ENCODE measurements at places on chromosomes 6 and 20.

DNA sequence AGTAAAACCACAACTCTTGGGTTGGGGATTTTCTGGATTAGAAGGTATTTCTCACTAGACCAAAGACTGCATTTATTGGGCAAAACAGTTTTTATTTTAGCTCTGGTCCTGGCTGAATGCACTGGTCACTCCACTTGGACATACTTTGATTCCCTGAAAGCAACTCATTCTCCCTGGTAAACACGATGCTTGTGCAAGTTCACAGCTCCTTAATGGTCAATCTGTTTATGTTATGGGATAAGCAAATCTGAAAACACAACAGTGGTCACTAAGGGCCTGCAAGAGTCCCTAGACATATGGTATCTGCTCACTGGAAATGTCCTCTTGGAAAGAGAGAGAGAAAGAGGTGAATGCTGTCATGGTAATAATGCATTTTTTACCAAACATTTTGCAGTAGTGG, 559.8 kb downstream of the CDH26 start:
- DNase-seq = no peak

DNA sequence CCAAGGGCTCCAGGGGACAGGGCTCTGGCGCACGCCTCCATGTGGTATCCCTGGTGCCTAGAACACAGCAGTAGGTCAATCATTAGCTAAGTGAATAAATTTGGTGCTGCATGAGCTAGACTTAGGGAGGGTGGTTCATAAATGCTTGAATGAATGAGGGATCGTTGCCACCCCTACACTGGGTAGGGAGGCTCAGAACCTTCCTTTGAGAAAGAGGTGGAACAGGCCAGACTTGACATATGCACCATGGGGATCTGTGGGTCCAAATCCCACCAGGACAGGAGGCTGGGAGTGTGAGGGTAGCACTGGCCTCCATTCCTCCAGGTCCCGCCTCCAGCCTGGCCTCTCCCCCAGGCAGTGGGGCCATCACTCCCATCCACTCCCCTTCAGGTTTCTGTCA, 13.8 kb downstream of the TEAD3 start:
- DNase-seq = no peak

GRCh38 chr6:13077117-13077516, 251.2 kb downstream of the TBC1D7 start:
- DNase-seq = no peak

DNA sequence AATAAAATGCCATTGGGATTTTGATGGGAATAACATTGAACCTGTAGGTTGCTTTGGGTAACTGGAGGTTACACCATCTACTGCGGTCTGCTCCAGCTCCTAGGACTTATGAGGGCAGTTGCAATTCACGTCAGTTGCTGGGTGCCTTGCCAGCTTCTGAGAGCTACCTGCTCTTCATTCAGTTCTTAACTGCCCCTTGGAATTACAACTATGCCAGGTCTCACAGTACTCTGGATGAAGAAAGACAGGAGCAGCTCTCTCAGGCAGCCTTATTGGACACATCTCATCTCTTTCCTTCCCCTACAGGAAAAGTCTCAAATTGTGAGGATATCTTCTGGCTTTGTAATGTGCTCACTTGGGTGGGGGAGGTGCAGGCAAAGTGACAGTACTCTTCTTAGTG, 1643.3 kb downstream of the GRIK2 start:
- no peak for DNase-seq

- no peak for DNase-seq
Observed at GRCh38 chr6:85458782-85459181, 8.9 kb downstream of the NT5E start.

DNA sequence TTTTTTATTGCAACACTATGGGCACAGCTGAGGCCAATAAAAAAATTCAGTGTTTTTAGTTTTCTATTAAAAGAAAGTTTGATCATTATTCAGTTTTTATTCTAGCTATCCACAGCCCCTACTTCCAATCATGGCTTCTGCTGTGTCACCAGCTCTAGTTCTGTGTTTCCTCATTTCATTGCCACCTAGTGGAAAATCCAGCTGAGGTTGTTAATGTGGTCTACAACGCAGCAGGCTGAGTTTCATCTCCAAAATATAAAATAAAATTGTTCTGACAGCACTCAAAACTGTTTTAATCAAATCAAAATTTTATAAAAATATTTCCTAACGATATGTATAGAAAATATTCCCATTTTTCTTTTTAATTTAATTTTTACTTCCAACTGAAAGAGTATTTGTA, 13.6 kb downstream of the COL9A1 start:
- no peak for DNase-seq

- DNase-seq = no peak
Observed at GRCh38 chr6:105872249-105872648, 213.9 kb upstream of the PRDM1 start.

GRCh38 chr6:55088902-55089301, 85.4 kb upstream of the HCRTR2 start:
- DNase-seq = no peak

- no peak for DNase-seq
Observed at GRCh38 chr6:105884011-105884410, 202.1 kb upstream of the PRDM1 start.

- DNase-seq = no peak
Observed at GRCh38 chr20:37907677-37908401, 4.9 kb downstream of the VSTM2L start.

DNA sequence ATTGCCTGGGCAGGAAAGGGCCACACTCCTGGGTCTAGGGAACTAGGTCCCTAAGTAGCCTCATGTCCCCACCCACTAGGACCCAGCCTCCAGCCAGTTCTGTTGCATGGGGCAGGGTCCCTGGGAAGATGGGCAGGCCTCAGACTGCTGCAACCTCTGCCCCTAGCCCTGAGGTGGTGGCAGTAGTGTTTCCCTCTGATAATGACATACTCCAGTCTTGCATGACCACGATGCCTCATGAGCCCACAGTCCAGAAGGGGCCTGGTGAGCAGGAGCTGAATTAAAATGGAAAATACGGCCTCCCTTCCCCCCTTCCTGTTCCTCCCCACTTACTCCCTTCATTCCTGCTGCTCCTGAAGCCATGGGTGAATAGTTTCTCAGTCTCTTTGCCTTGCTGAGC, 36.0 kb upstream of the SCRT2 start:
- DNase-seq = no peak

DNA sequence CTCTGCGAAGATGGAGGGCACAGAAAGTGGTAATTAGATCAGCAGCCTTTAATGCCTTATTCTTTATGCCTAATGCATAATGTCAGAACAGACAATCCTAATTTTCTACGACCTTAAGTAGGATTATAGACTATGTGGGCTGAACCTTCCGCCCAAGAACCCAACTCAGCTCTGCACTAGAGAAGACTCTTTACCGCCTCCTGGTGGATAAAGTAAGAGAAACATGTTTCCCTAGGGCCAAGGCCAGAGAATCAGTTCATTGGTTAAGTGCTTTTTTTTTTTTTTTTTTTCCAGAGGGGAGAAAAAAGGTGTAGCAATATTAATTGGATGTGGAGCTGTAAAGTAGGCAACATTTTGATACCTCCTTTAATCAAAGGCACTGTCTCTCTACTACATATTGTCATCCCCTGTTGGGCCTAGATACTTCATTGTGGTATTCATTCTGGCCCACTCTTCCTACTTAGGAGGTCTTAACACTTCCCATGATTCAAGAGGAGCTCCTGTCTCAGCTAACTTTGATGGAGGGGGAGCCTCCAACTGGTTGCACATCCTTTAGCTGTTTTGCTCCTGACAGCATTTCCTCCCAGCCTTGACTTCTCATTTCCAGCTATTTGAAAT, 124.9 kb upstream of the NRN1 start:
- no peak for DNase-seq
